T-cell (primary cell): ENCODE measurements at places on chromosomes 2 and 18. TPM values are rescaled to one million over a fixed set of nuclear protein-coding genes. Genes with fewer than 3 reads are reported as not detected.

TSGA10 gene
- total RNA-seq = 16.1 TPM

MC4R gene
- total RNA-seq = not detected

GRCh38 chr2:140136861-140137260 is 1356.7 kb upstream of the NXPH2 start:
- H3K27me3 ChIP-seq = no peaks in the 10 kb centered on the region
- no peak for DNase-seq
- H3K27ac ChIP-seq = no peak overlapping the region
- no peaks in the 10 kb centered on the region for H3K36me3 ChIP-seq
- no peaks in the 10 kb centered on the region for H3K4me1 ChIP-seq

- no peak overlapping the region for H3K27ac ChIP-seq
- no peaks in the 10 kb centered on the region for H3K4me1 ChIP-seq
- no peak overlapping the region for H3K4me3 ChIP-seq
Measured at GRCh38 chr2:231110551-231110950, 14.3 kb downstream of the HTR2B start.

GRCh38 chr2:52097071-52097470 is 1065.1 kb upstream of the NRXN1 start:
- no peaks in the 10 kb centered on the region for H3K4me1 ChIP-seq
- no peak overlapping the region for H3K27ac ChIP-seq
- DNase-seq = no peak
- H3K27me3 ChIP-seq = no peaks in the 10 kb centered on the region
- H3K36me3 ChIP-seq = no peaks in the 10 kb centered on the region

DNA sequence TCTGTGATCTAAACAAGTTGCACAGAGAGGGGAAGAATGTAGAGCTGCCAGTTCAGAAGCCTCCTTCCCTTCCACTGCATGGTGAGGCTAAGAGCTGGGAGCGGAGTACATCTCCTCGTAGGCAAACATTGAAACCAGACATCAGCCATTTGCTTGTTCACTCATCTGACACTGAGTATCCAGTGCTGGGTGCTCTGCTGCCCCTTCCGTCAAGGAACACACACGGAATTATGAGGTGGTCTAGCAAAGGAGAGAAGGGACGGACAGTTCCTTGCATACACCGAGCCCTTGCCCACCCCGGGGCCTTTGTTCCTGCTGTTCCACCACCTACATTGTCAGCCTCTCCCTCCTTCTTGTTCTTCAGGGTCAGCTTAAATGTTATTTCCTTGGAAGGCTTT is 44.6 kb downstream of the SLC4A1AP start:
- no peak overlapping the region for H3K4me3 ChIP-seq
- DNase-seq = no peak
- no peak overlapping the region for H3K27ac ChIP-seq
- peaks cover 5% of the 10 kb centered on the region for H3K4me1 ChIP-seq
- H3K36me3 ChIP-seq = no peaks in the 10 kb centered on the region

DNA sequence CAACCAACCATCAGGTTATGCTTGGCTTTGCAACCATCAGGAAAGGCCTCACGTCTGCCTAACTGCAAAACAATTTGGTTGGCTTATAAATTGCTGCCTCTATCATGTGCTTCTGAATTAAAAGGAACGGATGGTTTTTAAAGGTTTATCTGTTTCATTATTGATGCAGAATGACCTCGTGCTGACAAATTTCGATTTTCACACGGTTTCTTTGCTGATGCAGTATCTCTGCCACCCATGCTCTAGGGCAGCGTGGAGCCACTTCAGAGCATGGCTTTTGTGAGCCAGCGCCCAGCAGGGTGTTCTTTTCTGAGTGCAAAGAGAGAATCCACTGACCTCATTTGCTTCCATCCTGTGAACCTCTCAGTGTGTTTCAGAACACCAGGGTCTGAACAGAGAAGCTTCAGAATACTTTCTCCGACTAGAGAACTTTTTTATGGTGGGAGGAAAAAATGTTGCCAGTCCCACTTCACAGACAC is 143.1 kb upstream of the L3MBTL4 start:
- H3K4me1 ChIP-seq = no peaks in the 10 kb centered on the region
- H3K36me3 ChIP-seq = no peaks in the 10 kb centered on the region
- no peak overlapping the region for H3K27ac ChIP-seq
- no peak overlapping the region for H3K4me3 ChIP-seq
- DNase-seq = no peak
- H3K27me3 ChIP-seq = peaks cover 3% of the 10 kb centered on the region

GRCh38 chr2:176768185-176768584 is 444.4 kb upstream of the HNRNPA3 start:
- no peak for DNase-seq
- no peak overlapping the region for H3K27ac ChIP-seq
- no peak overlapping the region for H3K4me3 ChIP-seq
- no peaks in the 10 kb centered on the region for H3K36me3 ChIP-seq
